ENCODE measurements at places on chromosomes 16 and 17. TPM values are rescaled to one million over a fixed set of nuclear protein-coding genes. Genes with fewer than 3 reads are reported as not detected.

DNA sequence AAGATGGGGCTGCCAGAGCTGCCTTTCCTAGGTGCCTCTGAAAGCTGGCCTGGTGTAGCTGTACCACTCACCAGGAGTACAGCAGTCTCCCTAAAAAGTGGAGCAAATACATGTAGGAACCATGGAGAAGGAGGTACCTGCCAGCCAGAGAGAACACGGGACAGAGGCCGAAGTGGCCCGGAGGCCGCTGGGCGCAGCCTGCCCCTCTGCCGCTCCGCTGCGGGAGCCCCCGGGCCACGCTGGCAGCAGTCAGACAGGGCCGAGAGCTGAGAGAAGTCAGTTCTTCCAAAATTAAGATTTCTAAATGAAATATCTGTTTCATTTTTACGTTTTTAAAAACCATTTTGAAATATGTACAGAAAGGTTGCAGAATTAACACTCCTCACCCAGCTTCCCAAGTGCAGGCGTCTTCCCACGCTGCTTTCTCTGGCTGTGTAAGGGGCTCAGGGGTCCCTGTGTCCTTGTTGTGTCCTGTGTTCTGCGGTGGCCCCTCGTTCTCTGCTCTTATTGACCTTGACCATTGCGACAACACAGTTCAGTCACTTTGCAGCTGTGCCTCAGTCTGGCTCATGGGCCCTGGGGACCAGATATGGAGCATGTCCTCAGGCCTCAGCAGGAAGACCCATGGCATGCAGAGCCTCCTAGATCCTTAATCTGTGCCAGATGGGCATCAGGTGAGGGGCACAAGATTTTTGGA is 5.0 kb downstream of the MAPK8IP3 start:
- DNase-seq: no peak

DNA sequence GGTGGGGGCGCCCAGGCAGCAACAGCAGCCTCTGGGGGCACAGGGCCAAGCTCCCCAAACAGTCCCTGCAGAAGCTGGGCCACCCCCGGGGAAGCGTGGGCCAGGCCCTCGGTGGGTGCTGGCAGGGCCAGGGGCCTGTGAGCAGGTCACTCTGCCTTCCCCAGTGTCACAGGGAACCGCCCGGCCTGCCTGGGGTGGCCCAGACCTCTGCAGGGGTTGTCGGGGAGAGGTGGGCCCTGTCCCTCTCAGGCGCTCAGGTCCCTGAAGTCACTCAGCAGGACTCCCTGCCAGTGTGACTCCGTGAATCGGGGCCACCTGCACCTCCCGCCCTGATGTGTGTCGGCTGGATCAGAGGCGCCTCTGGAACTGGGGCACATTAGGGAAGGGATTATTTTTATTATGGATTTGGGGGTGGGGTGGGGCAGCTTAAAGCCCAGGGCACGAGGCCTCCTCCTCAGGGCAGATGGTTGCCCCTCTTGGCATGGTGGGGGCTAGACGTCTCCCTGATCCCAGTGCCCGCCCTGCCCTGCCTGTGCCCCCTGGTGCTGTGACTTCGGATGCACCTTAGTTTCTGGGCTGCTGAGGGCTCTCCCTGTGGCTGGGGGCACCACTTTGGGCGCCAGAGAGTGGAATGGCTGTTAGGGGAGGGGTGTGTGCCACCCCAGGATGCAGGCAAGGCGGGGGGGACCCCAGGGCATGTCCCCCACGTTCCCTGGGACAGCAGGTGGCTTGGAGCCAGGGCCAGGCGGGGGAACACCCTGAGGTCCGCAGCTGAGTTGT is 1.2 kb upstream of the GNG13 start:
- no peak for DNase-seq

DNA sequence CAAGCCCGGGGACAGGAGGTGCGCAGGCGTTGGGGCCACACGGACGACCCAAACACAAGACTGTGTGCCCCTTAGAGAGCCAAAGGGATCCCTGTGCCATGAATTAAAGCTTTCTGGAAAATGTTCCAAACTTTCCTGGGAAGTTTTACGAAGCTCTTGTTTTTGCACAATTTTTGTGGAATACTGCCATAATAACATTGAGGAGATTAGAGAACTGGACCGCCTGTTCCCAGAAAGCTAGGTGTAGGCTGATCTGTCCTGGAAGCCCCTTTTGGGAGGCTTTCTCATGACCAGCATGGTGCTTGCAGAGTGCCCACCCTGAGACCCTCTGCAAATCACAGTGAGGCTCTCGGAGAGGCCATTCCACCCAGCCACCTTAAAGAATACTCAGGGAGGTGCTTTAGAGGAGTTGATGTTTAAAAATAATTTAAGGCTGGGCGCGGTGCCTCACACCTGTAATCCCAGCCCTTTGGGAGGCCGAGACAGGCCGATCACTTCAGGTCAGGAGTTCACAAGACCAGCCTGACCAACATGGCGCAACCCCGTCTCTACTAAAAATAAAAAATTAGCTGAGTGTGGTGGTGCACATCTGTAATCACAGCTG is 1.1 kb downstream of the KDM8 start:
- DNase-seq: no peak

DNA sequence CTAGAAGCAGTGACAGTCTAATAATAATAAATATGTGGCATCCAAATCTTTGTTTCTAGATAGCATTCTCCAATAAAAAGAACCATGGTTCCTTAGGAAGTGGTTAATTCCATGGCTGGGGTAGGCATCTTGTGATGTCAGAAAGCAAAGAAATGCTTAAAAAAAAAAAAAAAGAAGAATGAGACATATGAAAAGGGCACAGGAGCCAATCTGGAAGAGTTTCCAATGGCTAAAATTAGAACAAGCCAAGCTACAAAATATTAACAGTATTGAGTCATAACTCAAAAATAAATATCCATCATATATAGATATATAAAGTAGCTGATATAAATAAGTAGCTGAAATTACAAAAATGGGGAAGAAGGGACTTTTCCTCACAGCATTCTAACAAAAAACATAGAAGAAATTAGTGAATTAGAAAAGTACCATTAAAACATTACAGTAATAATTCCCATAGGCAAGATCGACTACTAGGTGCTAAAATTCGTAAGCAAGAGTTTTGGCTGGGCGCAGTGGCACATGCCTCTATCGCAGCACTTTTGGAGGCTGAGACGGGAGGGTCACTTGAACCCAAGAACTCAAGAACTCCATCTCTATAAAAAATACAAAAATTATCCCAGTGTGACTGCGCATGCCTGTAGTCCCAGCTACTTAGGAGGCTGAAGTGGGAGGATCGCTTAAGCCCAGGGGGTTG is 111.3 kb downstream of the TRIM37 start:
- no peak for DNase-seq

DNA sequence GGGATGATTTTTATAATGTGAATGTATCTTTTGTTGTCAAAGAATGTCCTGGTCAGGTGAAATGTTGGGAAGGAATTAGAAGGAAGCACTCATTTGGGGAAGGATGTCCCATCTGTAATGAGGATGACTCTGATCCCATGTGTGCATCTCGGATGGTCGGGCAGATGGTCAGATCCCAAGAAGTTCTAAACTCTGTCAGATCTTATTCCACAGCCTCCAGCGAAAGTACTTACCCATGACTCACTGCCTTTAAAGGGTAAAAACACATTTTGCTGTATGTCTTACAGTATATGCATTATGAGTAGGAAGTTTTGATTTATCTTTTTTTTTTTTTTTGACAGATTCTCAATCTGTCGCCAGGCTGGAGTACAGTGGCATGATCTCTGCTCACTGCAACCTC is 548 bp upstream of the KRTAP4-11 start:
- DNase-seq: no peak

- DNase-seq: no peak
Observed at GRCh38 chr17:38538906-38539305, 66.8 kb downstream of the SRCIN1 start.

DNA sequence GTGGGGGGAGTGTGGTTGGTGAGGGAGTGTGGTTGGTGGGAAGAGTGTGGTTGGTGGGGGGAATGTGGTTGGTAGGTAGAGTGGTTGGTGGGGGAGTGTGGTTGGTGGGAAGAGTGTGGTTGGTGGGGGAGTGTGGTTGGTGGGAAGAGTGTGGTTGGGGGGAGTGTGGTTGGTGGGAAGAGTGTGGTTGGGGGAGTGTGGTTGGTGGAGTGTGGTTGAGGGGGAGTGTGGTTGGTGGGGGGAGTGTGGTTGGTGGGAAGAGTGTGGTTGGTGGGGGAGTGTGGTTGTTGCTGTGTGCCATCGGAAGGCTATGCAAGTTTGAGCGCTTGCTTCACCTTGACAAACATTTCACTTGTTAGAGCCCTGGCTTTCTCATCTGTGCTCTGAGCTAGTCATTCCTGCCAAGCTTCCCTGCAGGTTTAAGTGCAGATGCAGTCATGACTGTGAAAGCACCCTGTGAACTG is 20.1 kb downstream of the MINK1 start:
- DNase-seq: no peak

DNA sequence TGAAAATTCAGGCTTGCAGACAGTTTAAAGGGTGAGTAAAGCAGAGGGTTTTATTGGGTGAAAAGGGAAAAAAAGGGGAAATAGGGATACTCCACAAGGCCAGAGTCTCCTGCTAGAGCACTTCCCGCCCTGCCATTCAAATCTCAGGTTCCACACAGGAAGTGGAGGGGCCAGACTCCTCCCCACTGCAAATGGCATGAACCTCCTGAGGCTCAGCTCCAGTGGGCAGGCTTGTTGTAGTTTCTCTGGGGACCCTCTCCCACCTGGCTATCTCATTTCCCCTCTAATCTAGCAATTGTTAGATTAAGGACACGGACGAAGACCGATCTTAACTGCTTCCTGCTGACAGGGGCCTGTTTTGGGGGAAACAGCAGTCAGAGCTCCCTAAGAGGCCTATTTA is 43.4 kb downstream of the TAOK1 start:
- DNase-seq: peak; percentile 6

- no peak for DNase-seq
Observed at GRCh38 chr17:52837492-52837891, 679.0 kb upstream of the CA10 start.

DNA sequence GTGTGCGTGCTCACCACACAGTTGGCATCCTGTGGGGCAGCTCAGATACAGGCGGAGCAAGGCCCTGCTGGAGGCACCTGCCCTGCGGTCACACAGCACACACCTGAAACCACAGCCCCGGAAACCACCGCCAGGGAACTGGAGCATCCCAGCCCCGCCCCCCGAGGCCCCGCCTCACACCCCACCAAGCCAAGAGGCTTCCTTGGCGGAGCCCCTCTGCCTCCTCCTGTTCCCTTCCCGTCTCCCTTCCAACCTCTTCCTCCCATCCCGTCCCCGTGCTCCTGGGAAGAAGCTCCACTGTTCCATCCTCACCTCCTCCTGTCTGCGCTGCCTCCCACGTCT is 205.5 kb downstream of the NTN1 start:
- no peak for DNase-seq

GRCh38 chr17:78885956-78886355 is 17.0 kb downstream of the CEP295NL start:
- DNase-seq: no peak

DNA sequence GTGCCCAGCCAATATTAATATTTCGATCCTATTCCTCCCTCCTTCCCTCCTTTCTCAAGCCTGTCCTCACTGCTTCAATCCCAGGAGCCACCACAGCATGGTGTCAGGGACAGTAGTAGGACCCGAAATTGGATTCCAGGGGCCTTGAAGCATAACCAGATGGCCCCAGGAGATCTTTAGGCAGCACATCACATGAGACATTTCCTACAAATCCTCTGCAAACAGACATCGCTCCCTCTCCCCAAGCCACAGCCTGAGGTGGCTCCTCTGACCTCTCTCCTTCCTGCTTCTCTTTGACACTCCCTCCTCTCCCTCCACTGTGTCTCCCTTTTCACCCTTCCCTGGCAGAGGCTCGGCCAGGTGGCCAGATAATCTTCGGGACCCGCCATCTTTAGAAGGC is 76.6 kb downstream of the BMERB1 start:
- no peak for DNase-seq

DNA sequence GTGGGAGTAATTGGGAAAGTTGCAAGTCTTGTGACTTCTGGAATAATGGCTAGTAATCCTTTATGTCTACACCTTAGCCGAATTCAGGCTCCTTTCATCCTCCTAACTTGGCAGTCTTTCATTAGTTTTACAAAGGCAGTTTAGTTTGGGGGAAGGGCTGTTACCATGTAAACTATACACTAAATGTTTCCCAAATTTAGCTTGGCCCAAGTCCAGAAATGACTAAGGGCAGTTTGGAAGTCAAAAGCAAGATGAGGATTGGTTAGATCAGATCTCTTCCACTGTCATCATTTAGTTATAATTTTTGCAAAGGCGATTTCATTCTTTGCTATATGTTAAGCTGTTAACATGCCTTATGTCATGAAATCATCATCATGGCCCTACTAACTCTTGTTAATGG is 115.4 kb upstream of the CACNG3 start:
- DNase-seq: no peak

GRCh38 chr17:7579001-7579833 is at the start of gene CD68:
Gene CD68 (plus strand): TSS chr17:7579638. CDS start chr17:7579678, 40 bp downstream.
- no peak for DNase-seq

DNA sequence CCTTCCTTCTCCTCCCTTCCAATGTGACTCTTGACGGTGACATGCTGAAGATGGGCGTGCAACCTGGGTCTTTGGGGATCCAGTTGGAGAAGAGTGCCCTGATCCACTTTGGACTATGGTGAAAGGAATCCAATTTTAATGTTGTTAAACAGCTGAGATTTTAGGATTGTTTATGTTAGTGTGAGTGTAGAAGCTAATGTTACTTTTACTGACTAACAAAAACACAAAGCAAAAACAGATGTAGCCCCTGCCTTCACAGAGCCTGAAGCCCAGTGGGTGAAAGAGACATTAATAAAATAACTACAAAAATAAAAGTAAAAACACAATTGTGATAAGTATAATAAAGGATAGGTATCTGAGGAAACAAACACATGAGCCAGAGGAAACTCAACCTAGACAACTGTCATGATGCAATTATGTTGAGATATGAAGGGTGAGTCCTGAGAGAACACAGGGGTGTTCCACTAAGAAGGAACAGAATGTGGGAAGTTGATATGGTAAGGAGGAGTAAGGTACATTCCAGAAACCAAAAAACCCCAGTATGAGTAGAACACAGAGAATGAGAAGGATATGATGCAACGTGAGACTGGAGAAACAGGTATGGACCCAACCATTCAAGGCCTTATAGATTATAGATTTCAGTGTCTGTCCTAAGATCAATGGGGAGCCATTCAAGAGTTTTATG is 115.1 kb upstream of the PMFBP1 start:
- no peak for DNase-seq

GRCh38 chr17:78360371-78361224 is 721 bp upstream of the SOCS3 start:
- peak; percentile 85 for DNase-seq

The HIC1 gene
- polyA plus RNA-seq: 33.9 TPM

The PLA2G15 gene
- 30.1 TPM for polyA plus RNA-seq

The TRPV3 gene
- polyA plus RNA-seq: 1.6 TPM

The CRHR1 gene
- not detected for polyA plus RNA-seq

The SMPD3 gene
- 0.85 TPM for polyA plus RNA-seq
